ENCODE measurements at places on chromosomes 7 and 10.

- no peak for DNase-seq
Observed at GRCh38 chr7:104963991-104964385, 50.0 kb upstream of the KMT2E start.

DNA sequence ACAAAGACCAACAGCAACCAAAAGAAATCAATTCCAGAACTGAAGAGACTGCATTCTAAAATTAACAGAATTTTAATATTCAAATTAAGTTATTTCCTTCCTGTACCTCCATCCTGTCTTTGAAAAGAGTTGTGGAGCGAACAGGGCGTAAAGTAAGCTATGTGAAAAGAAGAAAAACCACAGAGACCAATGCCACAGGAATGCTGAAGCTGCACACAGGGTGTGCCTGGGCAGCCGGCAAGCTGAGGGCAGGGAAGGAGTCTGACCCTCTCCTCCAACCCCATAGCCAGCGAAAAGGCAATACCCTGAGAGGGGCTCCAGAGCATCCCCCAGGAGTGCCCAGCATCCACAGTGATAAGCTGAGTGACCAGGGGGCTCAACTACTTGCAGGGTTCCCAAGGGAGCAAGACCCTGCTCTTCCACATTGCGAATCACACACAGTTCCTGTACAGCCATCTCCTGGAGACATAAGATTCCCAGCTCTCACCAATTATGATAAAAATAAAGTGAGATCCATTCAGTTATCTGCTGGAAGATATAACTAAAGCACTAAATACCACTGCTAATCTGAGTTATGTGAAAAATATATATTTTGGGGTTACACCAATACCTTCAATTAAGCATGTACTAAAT lies 93.8 kb downstream of the PARD3 start:
- no peak for DNase-seq

- no peak for DNase-seq
Observed at GRCh38 chr10:114151486-114151885, 22.5 kb downstream of the CCDC186 start.

- DNase-seq, result no peak
Observed at GRCh38 chr10:128896116-128896795, 570.8 kb upstream of the MGMT start.

GRCh38 chr10:33524966-33525365 lies 190.5 kb upstream of the NRP1 start:
- DNase-seq, result no peak

- no peak for DNase-seq
Observed at GRCh38 chr7:17467386-17467945, 169.0 kb downstream of the AHR start.

DNA sequence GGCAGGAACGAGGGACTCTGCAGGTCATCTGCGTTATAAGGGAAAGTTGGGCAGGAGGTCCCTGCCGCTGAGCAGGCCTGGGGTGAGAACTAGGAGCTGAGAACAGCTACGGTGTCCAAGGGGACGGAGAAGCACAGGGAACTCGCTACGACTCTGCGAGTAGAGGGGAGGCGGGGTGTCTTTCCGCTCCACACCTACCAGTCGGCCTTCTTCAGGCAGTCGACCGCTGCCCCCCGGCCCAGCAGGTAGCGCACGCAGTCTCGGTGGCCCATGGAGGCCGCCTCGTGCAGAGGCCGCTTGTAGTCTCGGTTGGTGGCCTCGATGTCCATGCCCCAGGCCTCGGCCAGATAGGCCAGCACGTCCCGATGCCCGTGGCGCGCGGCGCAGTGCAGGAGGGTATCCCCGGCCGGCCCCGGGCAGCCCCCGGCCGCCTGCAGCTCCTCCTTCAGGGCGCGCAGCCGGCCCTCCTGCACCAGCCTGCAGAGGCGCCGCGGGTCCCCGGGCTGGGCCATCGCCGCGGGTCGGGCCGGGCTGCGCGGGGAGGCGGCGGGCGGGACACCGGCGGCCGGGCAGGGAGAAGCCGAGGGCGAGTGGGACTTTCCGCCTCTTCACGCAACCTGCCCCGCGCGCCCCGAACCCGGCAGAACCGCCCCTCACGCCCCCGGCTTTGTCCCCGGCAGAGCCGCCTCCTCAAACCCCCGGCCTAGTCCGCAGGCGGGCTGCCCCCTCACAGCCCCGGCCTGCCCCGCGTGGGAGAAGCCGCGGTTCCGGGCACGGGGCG lies 660 bp downstream of the ANKRD16 start:
- no peak for DNase-seq

DNA sequence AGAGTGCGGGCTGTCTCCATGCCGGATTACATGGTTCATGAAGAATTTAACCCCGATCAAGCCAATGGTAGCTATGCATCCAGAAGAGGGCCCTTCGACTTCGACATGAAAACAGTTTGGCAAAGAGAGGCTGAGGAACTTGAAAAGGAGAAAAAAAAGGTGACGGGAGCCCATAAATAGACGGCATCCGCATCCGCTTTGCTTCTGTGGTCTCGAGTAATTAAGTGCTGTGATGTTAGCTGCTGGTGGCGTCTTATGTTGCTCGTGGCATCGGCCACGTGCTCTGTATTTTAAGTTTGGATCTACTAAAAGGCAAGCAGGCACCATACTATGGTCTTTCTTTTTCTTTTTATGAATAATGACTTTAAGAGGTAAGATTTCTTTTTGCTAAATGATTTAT lies 11.1 kb downstream of the C7orf57 start:
- DNase-seq, result no peak

- peak; percentile 73 for DNase-seq
Observed at GRCh38 chr7:23787272-23787671, 77.3 kb downstream of the STK31 start.

DNA sequence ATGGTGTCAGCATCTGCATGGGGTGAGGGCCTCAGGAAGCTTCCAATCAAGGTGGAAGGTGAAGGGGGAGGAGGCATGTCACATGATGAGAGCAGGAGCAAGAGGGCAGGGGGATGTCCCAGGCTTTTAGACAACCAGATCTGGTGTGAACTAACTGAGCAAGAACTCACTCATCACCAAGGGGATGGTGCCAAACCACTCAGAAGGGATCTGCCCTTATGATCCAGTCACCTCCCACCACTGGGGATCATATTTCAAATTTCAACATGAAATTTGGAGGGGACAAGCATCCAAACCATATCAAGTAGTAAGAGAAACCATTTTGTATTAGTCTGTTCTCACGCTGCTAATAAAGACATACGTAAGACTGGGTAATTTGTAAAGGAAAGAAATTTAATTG lies 33.6 kb downstream of the THNSL1 start:
- no peak for DNase-seq

- no peak for DNase-seq
Observed at GRCh38 chr7:1364068-1364905, 95.0 kb downstream of the MICALL2 start.

GRCh38 chr7:92967238-92967637 lies 130.9 kb upstream of the CDK6 start:
- no peak for DNase-seq

DNA sequence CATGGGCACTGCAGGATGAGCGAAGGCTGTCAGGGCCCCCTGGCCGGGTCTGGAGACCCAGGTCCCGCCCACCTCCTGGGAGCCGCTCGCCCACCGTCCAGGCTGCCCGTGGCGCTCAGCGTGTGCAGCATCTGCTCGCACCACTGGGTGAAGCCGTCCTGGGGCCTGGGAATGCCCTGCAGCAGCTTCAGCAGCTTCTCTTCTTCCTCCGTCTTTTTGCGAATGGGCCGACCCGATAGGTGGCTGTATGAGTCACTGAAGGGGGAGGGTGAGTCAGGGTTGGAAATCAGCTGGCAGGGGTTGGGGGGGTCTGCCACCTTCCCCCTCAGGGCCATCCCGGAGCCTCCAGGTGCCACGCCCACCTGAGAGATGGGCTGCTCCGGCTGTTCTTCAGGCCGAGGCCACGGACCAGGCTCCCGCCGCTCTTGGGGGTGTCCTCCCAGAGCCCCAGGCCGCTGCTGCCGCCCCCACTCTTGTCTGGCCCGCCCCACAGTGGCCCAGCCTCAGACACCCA lies 8.7 kb downstream of the GNB2 start:
- no peak for DNase-seq

DNA sequence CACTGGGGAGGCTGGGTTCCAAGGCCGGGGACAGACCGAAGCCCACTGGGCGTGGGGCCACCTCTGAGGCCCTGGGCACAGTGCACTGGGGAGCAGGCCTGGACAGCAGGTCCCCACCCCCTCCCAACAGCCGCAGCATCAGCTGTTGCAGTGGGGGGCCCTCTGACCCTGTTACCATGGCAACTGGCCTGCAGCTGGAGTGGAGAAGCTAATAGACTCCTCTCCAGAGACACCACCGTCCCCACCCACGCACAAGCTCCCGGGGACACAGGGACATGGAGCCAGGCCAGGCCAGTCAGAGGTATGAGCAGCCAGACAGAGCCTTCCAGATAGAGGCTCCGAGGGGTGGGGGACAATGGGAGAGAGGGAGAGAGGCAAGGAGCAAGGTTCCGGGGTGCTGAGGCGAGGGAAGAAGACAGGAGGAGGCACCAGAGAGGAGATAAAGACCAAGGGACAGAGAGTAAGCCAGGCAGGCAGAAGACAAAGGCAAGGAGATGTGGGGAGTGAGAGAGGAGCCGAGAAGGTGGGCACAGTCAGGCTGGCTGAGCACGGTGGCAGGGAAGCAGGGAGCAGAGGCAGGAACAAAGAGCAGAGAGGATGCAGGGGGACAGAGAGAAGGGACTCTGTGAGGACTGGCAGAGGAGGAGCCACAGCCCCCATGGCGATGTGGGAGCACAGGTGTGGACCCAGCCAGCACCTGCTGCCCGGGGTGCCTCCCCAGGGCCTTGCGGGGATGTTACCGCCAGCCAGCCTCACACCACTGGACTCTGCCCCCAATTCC lies 6.7 kb downstream of the KCNH2 start:
- DNase-seq, result peak; percentile 48

GRCh38 chr7:33910756-33911155 lies 5.4 kb downstream of the BMPER start:
- DNase-seq, result no peak

DNA sequence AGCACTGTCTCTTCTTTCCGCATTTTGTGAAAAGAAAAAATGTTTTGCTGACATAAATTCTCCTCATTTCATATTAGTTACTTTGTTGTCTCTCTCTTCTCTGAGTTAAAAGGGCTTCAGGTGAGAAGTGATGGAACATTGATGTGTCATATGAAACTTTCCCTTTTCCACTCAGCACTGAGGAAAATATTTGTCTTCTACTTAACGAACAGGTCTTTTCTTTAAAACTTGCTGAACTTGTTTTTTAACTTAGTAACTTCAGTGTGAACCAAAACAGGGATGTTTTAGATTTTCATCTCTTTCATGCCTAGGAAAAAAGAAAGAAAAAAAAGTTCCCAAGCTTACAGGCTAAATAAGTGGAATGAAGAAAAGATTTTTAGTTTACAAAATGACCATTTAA lies 19.0 kb upstream of the TSPAN12 start:
- DNase-seq, result no peak

DNA sequence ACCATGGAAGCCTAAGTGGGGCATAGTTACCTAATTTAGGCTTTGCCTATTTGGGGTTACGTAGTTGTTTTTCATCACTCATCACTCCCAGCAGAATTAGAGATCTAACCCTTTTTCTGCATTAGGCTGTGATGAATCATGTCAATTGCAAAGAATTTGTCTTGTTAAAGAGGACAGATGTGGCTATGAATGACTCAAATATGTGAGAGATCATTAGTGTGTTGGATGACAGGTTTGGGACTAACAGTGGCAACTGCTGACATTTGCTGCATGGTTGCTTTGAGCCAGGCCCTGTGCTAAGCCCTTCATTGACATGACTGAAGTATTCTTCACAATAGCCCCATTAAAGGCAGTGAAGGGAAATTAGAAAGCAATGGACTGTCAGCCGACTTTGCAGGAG lies 83.4 kb upstream of the BMPER start:
- no peak for DNase-seq

DNA sequence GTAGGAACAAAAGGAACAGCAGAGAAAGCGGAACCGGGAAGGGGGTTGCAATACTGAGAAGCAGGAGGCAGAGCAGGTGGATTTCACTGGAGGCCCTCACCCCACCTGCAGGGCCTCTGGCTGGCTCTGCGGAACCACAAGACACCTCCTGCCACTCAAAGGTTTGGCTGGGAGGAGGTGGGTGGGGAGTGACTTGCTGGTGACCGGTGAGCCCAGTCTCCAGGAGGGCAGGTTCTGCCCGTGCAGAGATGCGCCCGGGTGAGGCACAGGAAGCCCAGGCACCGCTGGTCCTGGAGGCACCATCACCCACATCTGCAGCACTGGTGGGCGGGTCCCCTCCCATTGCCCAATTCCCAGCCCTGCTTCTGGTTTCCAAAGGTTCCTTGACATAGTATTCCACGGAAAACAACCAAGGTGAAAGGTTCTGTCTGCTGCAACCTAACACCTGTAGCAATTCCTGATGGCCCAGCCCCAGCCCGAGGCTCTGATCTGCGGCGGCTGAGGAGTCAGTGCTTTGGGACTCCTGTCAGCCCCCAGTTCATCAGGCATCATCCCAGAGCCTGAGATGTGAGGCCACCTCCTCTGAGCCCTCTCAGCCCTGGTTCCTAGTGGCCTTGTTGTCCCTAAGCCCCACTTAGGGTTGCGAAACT lies 64.4 kb downstream of the CALML3 start:
- no peak for DNase-seq

DNA sequence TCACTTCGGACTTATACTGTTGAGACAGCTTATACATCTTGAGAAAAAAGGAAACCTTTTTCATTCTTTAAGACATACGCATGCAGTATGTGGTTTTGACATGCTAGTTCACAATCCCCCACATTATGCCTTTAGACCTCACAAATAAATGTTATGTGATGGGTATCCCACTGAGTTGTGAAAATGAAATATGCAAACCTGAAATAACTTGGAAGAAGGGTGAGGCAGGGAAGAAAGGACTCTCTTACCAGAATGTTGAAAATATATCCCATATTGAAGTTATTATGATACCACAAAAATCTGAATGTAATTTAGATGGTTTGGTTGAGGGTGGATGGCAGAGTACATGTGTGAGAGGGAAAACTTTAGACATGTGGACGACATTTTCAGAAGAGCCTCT lies 379.8 kb downstream of the BBS9 start:
- no peak for DNase-seq

DNA sequence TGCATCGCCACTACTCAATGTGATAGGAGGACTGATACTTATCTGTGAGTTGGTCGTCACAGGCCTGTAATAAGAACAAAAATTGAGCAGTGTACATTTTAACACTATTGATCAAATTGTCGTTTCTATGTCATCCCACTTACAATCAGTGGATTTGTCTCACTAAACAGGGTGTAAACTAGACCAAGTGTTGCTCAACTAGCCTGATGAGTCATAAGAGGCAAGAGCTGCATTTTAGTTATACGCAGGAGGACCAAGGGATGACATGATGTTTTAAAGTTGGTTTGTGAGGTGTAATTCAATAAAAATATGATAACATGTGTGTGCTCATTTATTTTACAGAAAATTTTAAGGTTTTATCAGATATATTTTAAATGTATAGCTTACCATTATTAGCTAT lies 1239.2 kb downstream of the REEP3 start:
- no peak for DNase-seq

All from DMS153 (cell line).